Naive B cell (primary cell): ENCODE measurements at places on chromosomes 1 and 21.

GRCh38 chr1:23657659-23658275 lies 33.8 kb upstream of the RPL11 start:
- no peaks in the 10 kb centered on the region for H3K4me1 ChIP-seq
- DNase-seq, result no peak
- H3K27ac ChIP-seq, result no peak overlapping the region
- H3K36me3 ChIP-seq, result no peaks in the 10 kb centered on the region

- no peak overlapping the region for H3K27ac ChIP-seq
- H3K36me3 ChIP-seq, result no peaks in the 10 kb centered on the region
- H3K27me3 ChIP-seq, result peaks cover 9% of the 10 kb centered on the region
Observed at GRCh38 chr1:176479971-176480370, 17.0 kb downstream of the PAPPA2 start.

- no peaks in the 10 kb centered on the region for H3K4me1 ChIP-seq
- H3K36me3 ChIP-seq, result peaks cover 3% of the 10 kb centered on the region
- no peak overlapping the region for H3K27ac ChIP-seq
- DNase-seq, result no peak
Observed at GRCh38 chr1:114078116-114078515, 75.6 kb downstream of the SYT6 start.

DNA sequence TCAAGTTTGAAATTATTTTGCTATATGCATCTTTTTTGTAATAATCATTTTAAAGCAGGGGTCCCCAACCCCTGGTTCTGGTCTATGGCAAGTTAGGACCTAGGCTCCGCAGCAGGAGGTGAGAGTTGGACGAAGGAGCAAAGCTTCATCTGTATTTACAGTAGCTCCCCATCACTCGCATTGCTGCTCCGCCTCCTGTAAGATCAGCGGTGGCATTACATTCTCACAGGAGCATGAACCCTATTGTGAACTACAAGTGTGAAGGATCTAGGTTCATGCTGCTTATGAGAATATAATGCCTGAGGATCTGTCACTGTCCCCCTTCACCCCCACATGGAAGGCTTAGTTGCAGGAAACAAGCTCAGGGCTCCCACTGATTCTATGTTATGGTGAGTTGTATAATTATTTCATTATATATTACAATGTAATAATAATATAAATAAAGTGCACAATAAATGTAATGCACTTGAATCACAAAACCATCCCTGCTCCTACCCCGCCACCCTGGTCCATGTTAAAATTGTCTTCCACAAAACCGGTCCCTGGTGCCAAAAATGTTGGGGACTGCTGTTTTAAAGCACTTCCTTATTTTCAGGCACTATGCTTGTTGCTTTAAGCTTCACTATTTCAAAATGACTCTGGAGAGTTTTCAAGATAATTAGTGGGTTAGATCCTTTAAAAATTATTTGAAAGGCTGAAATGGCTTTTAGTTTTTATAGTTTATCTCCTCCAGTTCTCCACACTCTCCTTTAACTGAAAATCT lies 74.8 kb downstream of the PLA2G4A start:
- H3K36me3 ChIP-seq, result no peaks in the 10 kb centered on the region
- no peak overlapping the region for H3K4me3 ChIP-seq
- H3K4me1 ChIP-seq, result no peaks in the 10 kb centered on the region
- no peak overlapping the region for H3K27ac ChIP-seq
- H3K27me3 ChIP-seq, result no peaks in the 10 kb centered on the region

DNA sequence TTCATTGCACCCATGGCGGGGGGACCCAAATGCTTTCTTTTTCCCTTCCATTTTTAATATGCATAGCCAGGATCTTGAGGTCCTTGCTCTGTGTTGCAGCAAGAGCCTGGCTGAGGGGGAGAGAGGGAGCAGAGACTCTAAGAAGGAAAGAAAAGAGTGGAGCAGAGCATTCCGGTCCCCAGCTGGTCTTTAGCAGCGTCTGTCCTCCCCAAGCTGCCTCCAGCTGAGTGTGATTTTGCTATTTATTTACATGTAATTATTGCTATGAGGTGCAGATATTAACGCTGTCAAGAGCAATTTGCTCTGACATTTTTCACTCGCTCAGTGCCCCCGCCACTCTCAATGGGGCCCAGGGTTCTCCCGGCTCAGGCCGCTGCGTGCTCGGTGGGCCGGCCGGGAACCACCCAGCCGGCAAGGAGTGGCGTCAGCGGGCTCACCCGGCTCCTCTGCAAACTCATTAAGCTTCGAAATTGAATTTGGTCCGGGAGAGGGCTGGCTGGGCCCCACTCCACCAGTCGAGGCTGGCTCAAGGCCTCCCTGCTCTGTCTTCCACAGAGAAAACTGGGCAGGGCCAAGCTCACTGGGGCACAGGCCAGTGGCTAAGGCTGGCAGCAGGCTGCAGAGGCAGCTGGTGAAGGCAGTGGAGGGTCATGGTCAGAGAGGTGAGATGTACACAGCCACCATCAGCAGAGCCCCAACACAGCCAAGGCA lies 93.2 kb downstream of the PAX7 start:
- no peaks in the 10 kb centered on the region for H3K4me1 ChIP-seq
- H3K27me3 ChIP-seq, result peaks cover 64% of the 10 kb centered on the region
- no peak for DNase-seq
- H3K27ac ChIP-seq, result no peak overlapping the region

GRCh38 chr1:116433275-116434257 lies 60.5 kb downstream of the ATP1A1 start:
- H3K27ac ChIP-seq, result no peak overlapping the region
- no peak for DNase-seq
- no peaks in the 10 kb centered on the region for H3K4me1 ChIP-seq
- peaks cover 14% of the 10 kb centered on the region for H3K27me3 ChIP-seq
- no peak overlapping the region for H3K4me3 ChIP-seq

DNA sequence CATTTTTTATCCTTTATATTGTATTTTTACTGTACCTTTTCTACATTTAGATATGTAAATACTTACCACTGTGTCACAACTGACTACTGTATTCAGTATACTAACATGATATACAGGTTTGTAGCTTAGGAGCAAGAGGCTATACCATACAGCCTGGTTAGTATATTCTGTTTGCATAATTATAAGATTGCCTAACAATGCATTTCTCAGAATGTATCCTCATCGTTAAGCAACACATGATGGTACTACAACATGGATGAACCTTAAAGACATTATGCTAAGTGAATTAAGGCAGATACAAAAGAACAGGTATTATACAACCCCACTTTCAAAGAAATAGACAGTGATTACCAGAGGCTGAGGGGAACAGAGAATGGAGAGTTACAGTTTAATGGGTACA lies 62.7 kb downstream of the RUSC1 start:
- no peaks in the 10 kb centered on the region for H3K27me3 ChIP-seq
- peaks cover 4% of the 10 kb centered on the region for H3K36me3 ChIP-seq
- no peak overlapping the region for H3K27ac ChIP-seq
- H3K4me3 ChIP-seq, result no peak overlapping the region
- H3K4me1 ChIP-seq, result peaks cover 1% of the 10 kb centered on the region

DNA sequence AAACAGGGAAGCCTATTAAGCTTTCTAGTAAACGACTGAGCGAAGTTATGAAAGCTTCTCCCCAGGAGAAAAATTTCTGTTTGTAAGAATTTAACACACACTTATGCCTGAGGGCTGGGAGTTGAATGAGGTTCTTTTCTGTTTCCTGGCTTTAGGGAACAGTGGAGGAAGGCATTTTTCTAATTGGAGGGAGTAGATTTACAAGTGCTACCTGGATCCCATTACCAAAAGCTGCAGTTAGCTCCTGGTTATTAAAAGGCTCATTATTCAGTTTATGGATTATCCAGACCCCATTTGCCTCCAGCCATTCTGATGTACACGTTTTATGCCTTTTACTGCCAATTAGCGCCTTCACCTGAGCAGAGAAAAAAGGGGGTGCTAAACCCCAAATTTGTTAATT lies 7.5 kb downstream of the ST6GALNAC3 start:
- no peaks in the 10 kb centered on the region for H3K27me3 ChIP-seq
- no peak overlapping the region for H3K27ac ChIP-seq
- no peaks in the 10 kb centered on the region for H3K36me3 ChIP-seq
- H3K4me3 ChIP-seq, result no peak overlapping the region

DNA sequence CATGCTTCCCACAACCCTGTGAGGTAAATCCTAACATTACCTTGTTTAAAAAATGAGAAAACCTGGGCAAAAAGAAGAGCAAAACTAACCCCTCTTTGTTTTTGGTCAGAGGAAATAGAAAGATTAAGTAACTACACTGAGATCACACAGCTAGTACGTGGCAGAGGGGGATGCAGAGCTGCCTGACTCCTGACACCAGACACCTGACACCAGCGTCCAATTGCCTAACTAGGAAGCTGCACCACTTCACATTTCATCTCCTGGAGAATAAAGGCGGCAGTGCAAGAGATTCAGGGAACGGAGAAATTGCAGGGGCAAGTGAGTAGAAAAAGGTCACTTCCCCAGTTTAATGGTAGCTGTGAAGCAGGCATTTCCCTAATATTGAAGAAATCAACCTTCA lies 229.3 kb upstream of the PTBP2 start:
- no peak overlapping the region for H3K4me3 ChIP-seq
- no peak overlapping the region for H3K27ac ChIP-seq
- no peak for DNase-seq
- no peaks in the 10 kb centered on the region for H3K27me3 ChIP-seq
- no peaks in the 10 kb centered on the region for H3K4me1 ChIP-seq

DNA sequence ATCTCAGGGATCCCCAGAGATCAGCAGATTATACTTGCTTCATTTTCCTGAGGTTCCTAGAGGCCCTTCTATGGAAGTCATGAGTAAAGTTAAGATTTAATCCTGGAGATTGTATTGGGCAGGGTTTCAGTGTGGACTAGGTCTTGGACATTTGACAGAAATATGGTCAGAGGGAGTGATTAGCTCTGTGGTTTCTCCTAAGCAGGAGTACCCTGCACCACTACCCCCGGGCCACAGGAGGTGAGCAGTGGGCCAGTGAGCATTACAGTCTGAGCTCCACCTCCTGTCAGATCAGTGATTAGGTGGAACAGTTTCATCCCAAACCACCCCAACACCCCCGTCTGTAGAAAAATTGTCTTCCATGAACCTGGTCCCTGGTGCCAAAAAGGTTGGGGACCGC lies 43.2 kb downstream of the PHACTR4 start:
- no peak for DNase-seq
- H3K27me3 ChIP-seq, result no peaks in the 10 kb centered on the region
- H3K4me1 ChIP-seq, result peaks cover 8% of the 10 kb centered on the region
- no peak overlapping the region for H3K4me3 ChIP-seq
- H3K27ac ChIP-seq, result no peak overlapping the region

DNA sequence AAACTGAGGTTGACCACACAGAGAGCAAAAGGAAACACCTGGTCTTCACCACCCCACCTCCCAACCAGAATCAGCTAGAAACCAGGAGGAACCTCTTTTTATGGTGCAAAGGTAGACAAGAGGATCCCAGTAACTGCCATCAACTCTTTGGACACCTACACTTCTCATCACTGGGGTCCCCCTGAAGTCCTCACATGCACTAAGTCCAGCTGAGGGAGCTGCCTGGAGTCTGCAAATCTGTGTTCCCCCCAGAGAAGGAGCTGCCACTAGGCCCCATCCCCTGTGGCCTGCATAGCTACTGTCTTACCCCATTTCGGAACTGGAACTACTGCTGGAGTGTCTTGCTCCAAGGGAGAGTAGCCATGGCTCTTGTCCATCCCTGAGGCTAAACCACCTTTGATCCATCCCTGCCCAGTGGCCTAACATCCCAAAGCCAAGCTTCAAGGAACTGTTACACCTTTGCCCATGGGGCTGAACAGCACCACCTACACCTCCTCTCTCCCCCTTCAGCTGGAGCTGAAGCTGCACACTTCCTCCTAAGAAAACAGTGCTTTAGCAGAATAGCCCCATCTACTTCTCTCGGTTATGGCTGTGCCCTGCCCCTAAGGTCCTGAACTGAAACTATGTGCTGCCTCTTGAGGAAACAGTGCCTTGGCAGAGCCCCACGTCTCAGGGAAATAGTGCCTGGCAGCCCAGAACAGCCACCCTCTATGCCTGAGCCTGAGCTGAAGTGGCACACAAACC lies 85.4 kb upstream of the CD53 start:
- H3K4me1 ChIP-seq, result peaks cover 63% of the 10 kb centered on the region
- peak; percentile 87 for DNase-seq
- H3K4me3 ChIP-seq, result peak overlapping the region; percentile 78
- peaks cover 13% of the 10 kb centered on the region for H3K36me3 ChIP-seq
- peak overlapping the region; percentile 53 for H3K27ac ChIP-seq

DNA sequence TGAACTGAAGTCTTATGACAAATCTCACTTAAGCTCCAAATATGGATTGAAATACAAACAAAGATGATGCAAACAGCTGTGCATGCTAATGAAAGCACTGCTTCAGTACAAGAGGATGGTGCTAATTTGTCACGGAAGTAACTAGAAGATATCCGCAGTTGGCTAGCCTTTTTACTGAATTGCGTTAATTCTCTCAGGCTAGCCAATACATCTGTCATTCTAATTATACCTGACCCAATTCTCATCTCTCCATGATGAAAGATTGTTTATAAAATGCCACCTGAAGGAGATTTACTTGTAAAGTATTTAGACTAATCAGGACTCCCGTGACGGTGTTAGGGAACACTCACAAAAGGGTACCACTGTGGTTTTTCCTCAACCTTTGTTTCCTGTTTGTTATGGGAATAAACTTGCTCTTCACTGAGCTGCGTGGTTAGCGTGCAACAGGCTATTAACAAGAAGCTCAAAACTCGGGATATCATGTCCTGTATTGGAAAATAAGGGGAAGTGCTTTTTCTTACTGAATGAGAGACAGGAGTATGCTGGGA lies 162.5 kb downstream of the APP start:
- H3K27me3 ChIP-seq, result no peaks in the 10 kb centered on the region
- no peak overlapping the region for H3K4me3 ChIP-seq
- DNase-seq, result no peak

GRCh38 chr1:235841938-235842545 lies 24.7 kb downstream of the LYST start:
- no peaks in the 10 kb centered on the region for H3K27me3 ChIP-seq
- DNase-seq, result peak; percentile 51
- H3K36me3 ChIP-seq, result peaks cover 10% of the 10 kb centered on the region
- peak overlapping the region; percentile 90 for H3K27ac ChIP-seq

DNA sequence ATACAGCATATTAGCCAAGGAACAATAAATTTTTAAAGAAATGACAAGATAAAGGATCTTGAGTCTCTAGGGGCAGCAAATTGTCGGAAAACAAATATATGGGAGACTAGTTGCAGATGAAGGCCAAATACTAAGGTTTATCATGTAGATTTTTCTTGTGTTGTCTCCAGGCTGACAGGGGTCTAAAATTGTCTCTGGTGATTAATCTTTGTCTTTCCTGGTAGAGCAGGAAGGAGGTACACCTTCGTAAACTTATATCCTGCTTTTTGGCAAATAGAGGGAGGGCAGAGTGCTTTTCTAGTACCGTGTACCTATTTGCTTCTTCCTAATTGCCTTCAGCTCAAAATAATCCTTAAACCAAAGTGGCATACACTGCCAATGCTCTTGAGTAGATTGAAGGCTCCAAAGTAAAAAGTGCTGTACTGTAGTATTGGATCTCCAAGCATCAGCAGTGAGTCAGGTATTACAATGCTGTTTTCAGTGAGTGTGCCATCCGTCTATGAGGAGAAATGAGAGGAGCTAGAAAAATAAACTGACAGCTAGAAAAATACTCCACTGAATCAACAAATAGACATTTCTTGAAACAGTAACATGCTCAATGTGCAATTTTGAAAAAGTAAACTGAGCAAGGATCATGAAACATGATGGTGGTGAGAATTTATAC lies 1.8 kb upstream of the LEPR start:
- no peak overlapping the region for H3K27ac ChIP-seq
- no peak overlapping the region for H3K4me3 ChIP-seq
- no peaks in the 10 kb centered on the region for H3K36me3 ChIP-seq
- H3K4me1 ChIP-seq, result peaks cover 9% of the 10 kb centered on the region
- DNase-seq, result no peak

GRCh38 chr1:44053394-44053793 lies 22.1 kb upstream of the SLC6A9 start:
- peaks cover 6% of the 10 kb centered on the region for H3K27me3 ChIP-seq
- H3K4me3 ChIP-seq, result no peak overlapping the region
- H3K36me3 ChIP-seq, result no peaks in the 10 kb centered on the region
- no peaks in the 10 kb centered on the region for H3K4me1 ChIP-seq
- H3K27ac ChIP-seq, result no peak overlapping the region
